ENCODE measurements at places on chromosomes 12 and 14.

GRCh38 chr14:49879646-49880204 is 13.2 kb upstream of the ARF6 start:
- H3K27me3 ChIP-seq = no peaks in the 10 kb centered on the region
- DNase-seq = peak; percentile 77
- peaks cover 6% of the 10 kb centered on the region for H3K4me1 ChIP-seq
- H3K36me3 ChIP-seq = no peaks in the 10 kb centered on the region
- H3K27ac ChIP-seq = no peak overlapping the region

GRCh38 chr14:31205681-31206535 is 1.7 kb downstream of the HECTD1 start:
- H3K4me3 ChIP-seq = peak overlapping the region; percentile 81
- no peaks in the 10 kb centered on the region for H3K27me3 ChIP-seq
- H3K36me3 ChIP-seq = peaks cover 10% of the 10 kb centered on the region
- DNase-seq = peak; percentile 88
- H3K4me1 ChIP-seq = peaks cover 18% of the 10 kb centered on the region
- H3K27ac ChIP-seq = peak overlapping the region; percentile 97

DNA sequence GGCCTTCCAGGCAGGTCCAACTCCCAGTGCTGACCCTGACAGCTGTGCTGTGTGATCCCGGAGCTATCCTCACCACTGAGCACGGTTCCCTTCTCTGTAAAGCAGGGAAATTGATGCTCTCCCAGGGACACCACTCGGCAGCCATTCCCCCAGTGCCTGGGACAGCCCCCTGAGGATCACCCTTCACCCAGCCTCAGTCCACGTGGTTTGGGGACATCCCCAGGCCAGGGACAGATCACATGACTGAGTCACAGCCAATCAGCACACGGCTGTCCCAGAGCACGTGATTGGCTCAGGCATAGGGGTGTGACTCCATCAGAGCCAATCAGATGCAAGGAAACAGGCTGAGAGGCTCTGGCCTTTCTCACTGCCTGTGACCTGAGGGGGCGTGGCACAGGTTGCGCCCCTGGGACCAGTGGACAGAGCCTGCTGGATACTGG is 68.8 kb upstream of the SFSWAP start:
- H3K36me3 ChIP-seq = no peaks in the 10 kb centered on the region
- H3K4me1 ChIP-seq = no peaks in the 10 kb centered on the region
- H3K27ac ChIP-seq = no peak overlapping the region

DNA sequence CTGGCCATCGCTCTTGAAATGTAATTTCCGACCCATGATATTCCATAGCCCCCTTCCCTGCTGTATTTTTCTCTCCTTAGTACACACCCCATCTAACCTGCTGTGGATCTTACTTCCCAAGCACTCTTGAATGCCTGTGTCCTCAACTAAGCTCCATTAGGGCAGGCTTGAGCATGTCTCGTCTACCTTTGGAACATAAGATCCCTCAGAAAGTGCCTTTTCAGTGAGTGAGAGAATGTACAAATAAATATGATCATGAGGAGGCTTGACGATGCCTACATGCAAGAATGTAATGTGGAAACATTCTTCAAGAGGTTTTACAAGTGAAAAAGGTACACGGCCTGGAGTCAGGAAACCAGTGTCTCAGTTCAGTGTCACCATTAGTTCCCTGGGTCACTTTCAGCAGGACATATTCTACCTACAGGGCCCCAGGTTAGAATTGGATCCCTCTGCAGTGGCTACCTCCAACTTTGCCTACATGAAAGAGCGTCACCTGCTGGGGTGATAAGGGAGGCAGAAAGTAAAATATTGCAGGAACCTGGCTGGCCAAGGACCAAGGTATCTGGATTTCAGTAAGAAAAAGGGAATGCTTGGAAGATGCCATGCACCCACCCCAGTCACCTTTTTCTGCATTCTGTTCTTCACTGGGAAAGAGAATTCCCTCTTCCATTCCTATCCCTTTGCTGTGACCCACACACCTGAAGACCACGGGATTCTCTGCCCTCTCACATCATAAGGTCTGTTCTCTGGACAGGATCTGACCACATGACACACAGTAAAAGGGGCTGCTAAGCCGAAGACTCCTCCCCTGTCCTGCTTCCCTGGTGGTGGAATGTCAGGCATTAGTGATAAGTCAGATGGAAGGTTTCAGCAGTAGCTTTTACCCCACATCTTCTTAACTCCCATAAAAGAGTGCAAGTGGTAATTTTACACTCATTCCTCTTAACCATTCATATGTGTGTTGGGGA is 24.6 kb upstream of the SERPINA1 start:
- peaks cover 9% of the 10 kb centered on the region for H3K4me1 ChIP-seq
- H3K27ac ChIP-seq = no peak overlapping the region
- no peaks in the 10 kb centered on the region for H3K27me3 ChIP-seq
- no peak overlapping the region for H3K4me3 ChIP-seq

GRCh38 chr12:93793983-93794382 is 116.8 kb downstream of the CRADD start:
- H3K4me3 ChIP-seq = no peak overlapping the region
- H3K27me3 ChIP-seq = no peaks in the 10 kb centered on the region
- H3K27ac ChIP-seq = no peak overlapping the region
- DNase-seq = peak; percentile 77
- H3K4me1 ChIP-seq = peaks cover 52% of the 10 kb centered on the region

- 0 out of 2 replicates have a peak, but pooled peaks cover 4% of the 10 kb centered on the region for H3K4me1 ChIP-seq
- no peak for DNase-seq
- no peak overlapping the region for H3K27ac ChIP-seq
- H3K27me3 ChIP-seq = no peaks in the 10 kb centered on the region
These were observed 52.7 kb downstream of the CCDC92 start for GRCh38 chr12:123919980-123920360.

GRCh38 chr12:82942521-82942920 is 255.8 kb downstream of the TMTC2 start:
- H3K27ac ChIP-seq = no peak overlapping the region
- H3K4me1 ChIP-seq = no peaks in the 10 kb centered on the region
- no peak overlapping the region for H3K4me3 ChIP-seq

DNA sequence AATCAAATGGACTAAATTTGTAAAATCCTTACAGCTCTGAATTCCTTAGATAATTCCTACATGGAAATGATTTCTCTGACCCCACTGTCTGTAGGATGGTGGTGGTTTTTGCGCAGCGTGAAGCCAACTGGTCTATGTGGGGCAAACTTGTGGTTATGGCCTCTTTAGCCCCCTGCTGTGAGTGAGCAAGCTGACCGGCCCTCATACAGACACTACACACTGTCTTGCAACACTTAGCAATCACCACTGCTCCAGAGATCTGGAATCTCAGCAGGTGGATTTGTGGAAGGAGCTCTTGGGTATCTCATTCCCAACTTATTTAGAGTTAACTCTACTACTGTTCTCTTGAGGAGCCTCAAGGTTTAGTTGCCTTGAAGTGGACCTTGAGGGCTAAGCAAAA is 70.2 kb downstream of the SCN8A start:
- H3K27ac ChIP-seq = no peak overlapping the region
- peaks cover 21% of the 10 kb centered on the region for H3K36me3 ChIP-seq
- no peaks in the 10 kb centered on the region for H3K4me1 ChIP-seq
- H3K27me3 ChIP-seq = no peaks in the 10 kb centered on the region
- no peak overlapping the region for H3K4me3 ChIP-seq

GRCh38 chr14:75720116-75720515 is 59.1 kb downstream of the TTLL5 start:
- 0 out of 2 replicates have a peak, but pooled peaks cover 3% of the 10 kb centered on the region for H3K36me3 ChIP-seq
- no peak overlapping the region for H3K27ac ChIP-seq
- no peak for DNase-seq
- H3K27me3 ChIP-seq = no peaks in the 10 kb centered on the region

DNA sequence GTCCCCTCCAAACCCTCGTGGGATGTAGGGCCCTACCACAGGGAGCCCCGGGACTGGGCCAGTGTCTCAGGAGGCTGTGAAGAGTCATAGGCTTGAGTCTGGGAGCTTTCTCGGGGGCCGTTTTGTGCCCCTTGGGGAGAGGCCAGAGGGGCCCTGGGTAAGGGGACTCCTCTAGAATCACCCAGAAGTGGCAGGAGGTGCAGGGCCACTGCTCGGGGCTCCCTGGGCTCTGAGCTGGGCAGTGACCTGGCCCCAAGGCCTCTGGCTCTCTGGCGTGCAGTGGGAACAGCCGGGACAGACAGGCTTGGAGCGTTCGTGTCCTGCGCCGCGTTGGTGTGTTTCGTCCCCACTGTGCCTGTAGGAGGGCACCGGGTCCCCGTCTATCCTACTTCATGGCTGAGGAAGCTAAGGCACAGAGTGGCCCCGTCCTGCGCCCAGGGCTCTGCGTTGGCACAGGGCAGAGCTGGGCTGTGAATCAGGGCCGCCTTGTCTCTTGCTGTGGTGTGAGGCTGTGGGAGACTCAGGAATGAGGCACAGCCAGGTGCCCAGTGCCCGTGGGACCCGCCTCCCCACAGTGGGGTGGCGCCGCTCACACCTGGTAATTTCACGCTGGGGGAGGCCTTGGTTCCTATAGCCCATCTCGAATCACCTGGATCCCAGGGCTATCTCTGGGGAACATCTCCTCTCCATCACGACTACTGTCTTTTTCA is 23.8 kb upstream of the KIF26A start:
- H3K4me3 ChIP-seq = no peak overlapping the region
- no peaks in the 10 kb centered on the region for H3K4me1 ChIP-seq
- peaks cover 3% of the 10 kb centered on the region for H3K27me3 ChIP-seq
- no peaks in the 10 kb centered on the region for H3K36me3 ChIP-seq
- no peak overlapping the region for H3K27ac ChIP-seq
- DNase-seq = no peak

DNA sequence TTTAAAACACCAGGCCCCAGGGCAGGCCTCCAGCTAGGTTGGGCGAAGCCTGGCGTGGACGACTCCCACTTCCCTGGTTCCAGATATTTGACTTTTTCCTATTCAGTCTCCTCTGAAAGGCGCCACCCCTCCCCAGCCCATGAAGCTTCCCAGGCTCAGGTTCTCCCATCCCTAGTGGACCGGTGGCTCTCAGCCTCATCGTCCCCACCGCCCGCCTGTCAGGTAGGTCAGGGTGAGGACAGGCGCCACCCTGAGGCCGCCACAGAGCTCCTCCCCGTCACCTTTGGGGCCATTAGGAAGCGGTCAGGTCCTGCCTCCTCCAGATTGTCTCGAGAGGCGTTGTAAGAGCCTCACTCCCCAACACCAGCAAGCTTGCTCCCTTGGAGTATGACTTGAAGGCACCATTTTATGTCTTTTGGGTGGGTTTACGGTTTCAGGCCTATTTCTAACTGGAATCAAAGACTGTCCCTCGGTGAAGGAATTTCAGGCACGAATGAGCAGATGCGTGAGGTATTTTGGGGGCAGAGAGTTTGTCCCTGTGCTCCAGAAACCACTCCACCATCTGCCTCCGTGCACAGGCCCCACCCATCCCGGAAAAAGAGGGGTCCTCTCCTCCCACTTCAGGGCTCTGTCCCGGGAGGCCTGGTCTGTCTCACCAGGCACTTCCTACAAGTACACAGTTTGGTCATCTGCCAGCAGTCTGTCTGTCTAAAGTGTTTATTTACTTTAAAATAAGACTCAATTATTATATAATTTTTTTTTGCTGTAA is 55.6 kb downstream of the TSPAN9 start:
- peak; percentile 66 for DNase-seq
- H3K36me3 ChIP-seq = no peaks in the 10 kb centered on the region
- no peaks in the 10 kb centered on the region for H3K27me3 ChIP-seq
- H3K4me1 ChIP-seq = peaks cover 17% of the 10 kb centered on the region

- H3K4me1 ChIP-seq = no peaks in the 10 kb centered on the region
- H3K27me3 ChIP-seq = no peaks in the 10 kb centered on the region
- no peak overlapping the region for H3K27ac ChIP-seq
- H3K4me3 ChIP-seq = no peak overlapping the region
- no peaks in the 10 kb centered on the region for H3K36me3 ChIP-seq
These were observed 24.4 kb downstream of the SLC8B1 start for GRCh38 chr12:113310489-113310888.

- peaks cover 41% of the 10 kb centered on the region for H3K27me3 ChIP-seq
- no peaks in the 10 kb centered on the region for H3K36me3 ChIP-seq
- no peak overlapping the region for H3K27ac ChIP-seq
- H3K4me1 ChIP-seq = no peaks in the 10 kb centered on the region
- H3K4me3 ChIP-seq = no peak overlapping the region
These were observed 24.8 kb downstream of the BCL11B start for GRCh38 chr14:99247101-99247729.

DNA sequence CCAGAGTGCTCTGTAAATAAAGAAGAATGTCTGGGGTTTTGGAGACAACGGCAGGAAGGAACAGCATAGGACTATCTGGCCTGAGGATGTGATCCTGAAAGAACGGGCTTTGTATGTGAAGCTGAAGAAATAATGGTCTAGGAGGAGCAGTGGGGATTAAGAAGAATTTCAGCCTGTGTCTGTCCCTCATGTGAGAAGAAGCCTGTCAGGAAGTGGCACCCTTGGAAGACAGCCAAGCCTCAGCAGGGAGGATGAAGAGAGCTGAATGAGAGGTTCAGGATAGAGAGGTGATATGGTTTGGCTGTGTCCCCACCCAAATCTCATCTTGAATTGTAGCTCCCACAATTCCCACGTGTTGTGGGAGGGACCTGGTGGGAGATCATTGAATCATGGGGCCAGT is 56.9 kb upstream of the TCL1A start:
- H3K27ac ChIP-seq = no peak overlapping the region
- H3K4me3 ChIP-seq = no peak overlapping the region
- H3K4me1 ChIP-seq = no peaks in the 10 kb centered on the region

- H3K27ac ChIP-seq = peak overlapping the region; percentile 49
- no peak for DNase-seq
- no peak overlapping the region for H3K4me3 ChIP-seq
These were observed 96.5 kb upstream of the NCOR2 start for GRCh38 chr12:124663771-124664366.

Measured in GM23248 (cell line).